ENCODE measurements at places on chromosomes 6 and 20.
A peak's percentile ranks its signal among the peaks of the same experiment; 100 is the strongest.

GRCh38 chr6:110490110-110490509, 13.7 kb upstream of the SLC22A16 start:
- no peak for DNase-seq

DNA sequence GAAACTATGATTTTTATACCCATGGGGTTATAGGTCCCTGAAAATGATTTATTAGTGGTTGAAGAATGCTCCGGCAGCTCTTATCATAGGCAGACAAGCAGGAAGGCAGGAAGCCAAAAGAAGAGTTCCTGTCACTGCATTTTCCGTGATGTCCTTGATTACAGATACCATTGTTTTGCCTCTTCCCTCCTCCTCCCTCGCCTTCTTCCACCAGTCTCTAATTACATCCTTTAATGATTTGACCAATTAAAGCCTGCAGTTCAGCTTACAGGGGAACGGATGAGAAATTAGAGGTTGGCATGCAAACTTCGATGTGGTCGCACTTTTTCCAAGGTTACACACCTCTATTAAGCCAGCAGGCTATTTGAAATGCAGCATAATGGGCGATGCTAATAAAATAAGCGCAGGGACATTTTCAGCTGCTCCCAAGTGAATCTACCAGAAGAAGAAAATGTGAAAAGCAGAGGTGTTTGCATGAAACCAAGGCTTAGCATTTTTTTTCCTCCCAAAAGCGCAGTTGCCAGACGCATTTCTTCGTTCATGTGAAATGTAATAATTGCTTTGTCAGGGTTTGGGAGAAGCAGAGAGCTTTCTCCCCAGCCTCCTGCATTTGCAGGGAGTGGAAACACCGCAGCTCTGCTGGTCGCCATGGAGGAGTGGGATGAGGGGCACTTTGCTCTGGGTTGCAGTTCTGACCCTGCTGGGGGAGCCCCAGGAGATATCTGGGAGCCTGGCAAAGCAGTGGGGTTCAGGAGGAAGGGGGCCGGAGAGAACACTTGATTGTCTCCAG, 6.0 kb downstream of the NOX3 start:
- DNase-seq, result no peak

DNA sequence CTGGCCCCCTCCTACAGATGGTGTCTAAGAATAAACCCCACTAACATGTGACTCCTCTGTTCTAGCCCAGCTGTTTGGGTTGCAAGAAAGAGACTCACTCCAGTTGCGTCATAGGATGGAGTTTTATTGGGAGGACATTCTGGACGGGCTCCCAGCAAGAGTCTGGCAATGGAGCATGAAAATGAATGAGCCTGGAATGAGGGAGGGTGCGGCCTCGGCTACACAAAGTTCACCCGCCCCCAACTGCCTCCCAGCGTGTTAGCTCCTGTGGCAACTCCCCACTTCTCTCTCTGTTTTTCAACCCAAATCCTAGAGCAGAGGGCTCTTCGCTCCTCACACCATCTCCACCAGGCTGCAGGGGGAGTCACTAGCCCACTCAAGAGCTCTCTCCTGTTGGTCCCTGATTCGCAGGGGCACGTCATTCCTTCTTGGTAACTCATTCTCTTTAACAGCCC, 5.1 kb upstream of the ADAM33 start:
- DNase-seq, result peak; percentile 79

DNA sequence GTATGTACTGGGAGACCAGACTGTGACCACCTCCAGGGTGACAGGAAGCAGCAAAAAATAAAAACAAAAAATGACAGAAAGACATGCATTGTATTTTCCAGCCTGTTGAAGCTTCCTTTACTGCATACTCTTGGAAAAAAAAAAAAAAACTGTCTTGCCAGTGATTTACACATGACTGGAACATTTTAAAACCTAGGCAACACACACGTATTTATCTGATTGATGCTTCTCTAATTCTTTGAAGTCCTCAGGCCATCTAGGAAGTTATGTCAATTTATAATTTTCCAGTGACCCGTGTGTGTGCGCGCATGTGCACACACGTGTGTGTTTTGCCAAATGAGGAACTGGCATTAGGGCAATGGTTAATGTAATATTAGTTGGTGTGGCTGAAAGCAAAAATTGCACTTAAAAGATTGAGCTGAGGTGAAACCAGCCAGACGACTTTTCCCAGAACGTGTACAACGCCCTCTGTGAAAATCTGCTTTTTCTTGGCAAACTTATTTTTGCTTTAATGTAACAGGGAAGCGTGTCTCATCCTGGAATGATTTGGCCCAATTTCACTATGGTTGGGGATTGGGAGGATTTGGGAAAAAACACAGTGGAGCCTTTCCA, 315.2 kb downstream of the TFAP2A start:
- DNase-seq, result peak; percentile 7

- DNase-seq, result no peak
Measured at GRCh38 chr6:148235446-148235845, 107.2 kb upstream of the SASH1 start.

DNA sequence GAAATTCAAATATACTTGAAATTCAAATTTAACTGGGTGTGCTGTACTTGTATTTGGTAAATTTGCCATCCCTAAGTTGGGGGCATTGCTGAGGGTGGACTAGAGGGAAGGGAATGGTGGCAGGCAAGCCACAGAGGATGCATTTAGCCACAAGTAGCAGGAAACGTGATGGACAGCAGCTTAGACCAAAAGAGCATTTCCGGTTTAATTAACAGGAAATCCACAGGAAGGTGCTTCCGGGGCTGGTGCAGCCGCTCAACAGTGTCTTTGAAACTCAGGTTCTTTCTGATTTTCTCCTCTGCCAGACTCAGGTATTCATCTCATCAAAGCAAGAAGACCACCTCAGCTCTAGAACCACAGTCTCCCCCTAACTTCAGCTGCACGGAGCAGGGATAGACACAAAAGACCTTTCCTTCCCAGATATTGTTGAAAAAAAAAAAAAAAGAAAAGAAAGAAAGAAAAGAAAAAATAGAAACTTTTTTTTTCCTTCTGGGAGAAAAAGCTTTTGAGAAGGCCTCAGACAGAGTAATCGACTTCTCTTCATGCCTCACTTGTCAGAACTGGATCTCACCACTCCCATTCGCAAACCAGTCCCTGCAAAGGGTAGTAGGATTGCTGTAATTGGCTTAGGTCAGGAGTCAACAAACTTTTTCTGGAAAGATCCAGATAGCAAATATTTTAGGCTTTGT, 8.0 kb upstream of the BCAS1 start:
- no peak for DNase-seq

- DNase-seq, result peak; percentile 62
Measured at GRCh38 chr20:49186535-49187329, 1.4 kb downstream of the STAU1 start.

- DNase-seq, result no peak
Measured at GRCh38 chr6:70168681-70169377, 134.1 kb downstream of the COL9A1 start.

- peak; percentile 71 for DNase-seq
Measured at GRCh38 chr6:33384581-33385020, 7.0 kb upstream of the KIFC1 start.

GRCh38 chr6:132695773-132696172, 18.1 kb downstream of the VNN1 start:
- DNase-seq, result no peak

DNA sequence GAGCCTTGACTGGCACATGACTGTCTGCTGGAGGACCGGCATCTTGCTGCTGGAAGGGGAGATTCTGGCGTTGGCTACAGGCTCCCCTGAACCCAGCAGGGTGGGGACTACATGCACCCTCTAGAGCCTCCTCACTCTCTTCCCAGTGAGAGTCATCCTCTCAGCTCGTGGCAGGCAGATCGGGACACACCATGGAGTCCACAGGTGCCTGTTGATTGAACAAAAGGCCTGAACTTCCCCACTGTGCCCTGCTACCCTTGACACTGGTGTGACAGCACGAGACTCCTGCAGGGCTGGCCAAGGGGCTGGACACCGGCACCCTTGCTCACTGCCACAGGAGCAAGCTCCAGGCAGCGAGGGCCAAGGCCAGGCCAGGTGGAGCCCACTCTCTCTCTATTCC, 8.2 kb downstream of the FRMD1 start:
- no peak for DNase-seq

DNA sequence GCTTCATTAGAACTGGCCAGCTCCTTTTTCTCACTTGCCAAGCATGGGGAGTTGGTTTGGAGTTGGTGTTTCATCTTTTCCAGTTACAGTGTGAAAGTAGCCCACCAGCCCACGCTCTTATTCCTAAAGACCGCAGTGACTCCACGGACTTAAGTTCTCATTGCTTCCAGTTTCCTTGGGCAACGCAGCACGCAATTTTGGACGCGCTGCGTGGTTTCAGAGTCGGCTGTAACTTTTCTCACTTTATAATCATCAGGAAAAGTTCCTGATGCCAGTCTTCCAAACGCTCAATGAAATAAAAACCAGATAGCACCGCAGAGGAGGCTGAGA, 381 bp upstream of the PEX7 start:
- DNase-seq, result no peak

GRCh38 chr6:132354517-132355167, 46.6 kb downstream of the MOXD1 start:
- DNase-seq, result peak; percentile 22

DNA sequence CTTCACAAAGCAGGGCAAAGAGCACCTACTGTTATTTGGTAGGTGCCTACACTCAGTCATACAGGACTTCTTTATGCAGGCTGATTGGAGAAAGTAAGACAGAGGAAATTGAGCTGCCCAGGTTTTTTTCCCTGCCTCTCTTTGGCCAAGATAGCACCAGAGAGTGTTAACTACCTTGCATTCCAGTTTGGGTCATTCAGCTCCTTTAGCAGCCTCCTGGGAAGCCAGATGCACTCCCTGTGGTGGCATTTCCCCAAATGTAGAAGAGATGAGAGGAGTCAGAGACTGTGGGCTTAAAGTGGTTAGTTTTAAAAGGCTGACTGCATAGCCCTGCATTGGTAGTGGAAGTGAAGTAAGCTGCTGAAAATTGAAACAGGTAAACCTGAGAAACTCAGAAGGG, 358.4 kb downstream of the BCKDHB start:
- no peak for DNase-seq

GRCh38 chr6:156925026-156925425, 147.8 kb downstream of the ARID1B start:
- DNase-seq, result no peak

DNA sequence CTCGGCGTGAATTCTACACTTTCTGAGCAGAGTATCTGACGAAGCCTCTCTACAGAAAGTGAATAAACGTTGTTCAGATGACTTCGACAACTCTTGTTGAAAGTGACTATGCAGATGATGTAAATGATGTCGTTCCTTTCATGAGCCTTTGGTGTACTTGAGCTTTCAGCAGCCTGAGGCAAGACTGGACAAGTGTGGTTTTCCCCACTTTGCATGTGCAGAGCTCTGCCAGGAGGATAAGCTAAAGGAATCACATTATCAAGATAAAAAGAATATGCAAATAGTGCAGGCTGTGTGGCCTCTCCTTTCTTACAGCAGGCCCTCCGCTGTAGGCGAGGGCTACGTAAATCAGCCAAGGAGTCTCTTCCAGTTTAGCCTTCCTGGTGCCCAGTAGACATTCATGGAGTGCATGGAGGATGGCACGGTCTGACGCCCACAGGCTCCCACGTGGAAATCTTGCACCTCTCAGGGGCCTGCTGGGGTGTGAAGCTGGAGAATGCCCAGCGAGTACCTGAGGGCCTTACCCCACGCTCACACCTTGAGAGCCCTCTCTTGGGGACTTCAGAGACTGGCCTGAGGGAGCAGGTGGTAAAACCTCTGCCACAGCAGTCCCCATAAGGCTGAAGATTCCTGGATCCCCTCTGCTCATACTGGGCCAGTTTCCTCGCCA, 54.9 kb downstream of the RPP40 start:
- no peak for DNase-seq

- no peak for DNase-seq
Measured at GRCh38 chr6:6612308-6612707, 23.8 kb downstream of the LY86 start.

DNA sequence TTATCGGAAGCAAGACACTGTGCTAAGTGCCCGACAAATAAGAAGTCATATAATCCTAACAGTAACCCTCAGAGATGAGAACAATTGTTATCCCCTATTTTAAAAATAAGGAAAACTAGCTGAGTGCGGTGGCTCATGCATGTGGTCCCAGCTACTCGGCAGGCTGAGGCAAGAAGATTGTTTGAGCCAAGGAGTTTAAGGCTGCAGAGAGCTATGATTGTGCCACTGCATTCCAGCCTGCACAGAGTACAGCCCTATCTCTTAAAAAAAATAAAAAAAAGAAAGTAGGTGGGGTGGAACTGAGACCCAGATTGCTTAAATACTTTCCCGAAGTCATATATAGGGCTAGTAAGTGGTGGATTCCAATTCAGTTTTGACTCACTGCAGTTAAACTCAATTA, 84.7 kb downstream of the UST start:
- DNase-seq, result no peak

GRCh38 chr6:37840940-37841300, 21.4 kb downstream of the ZFAND3 start:
- no peak for DNase-seq

- DNase-seq, result no peak
Measured at GRCh38 chr6:90416322-90416721, 119.7 kb upstream of the BACH2 start.

DNA sequence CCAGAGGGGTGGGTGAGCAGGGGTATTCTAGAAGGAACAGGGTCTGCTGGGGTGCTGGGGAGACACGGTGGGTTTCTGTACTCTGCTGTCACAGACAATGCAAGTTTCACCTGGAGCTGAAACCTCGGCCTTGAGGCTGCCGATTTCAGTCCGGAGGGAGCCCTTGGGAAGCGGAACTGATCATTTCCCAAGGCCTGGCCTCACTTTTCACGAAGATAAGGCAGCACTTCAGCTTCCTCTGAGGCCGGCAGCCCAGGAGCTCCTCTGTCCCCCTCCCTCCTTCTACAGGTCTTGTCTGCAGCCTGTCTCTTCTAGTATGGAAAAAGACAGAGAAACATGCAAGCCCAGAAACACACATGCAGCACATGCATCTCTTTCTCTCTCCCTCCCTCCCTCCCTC, 242.1 kb downstream of the CDC5L start:
- no peak for DNase-seq

DNA sequence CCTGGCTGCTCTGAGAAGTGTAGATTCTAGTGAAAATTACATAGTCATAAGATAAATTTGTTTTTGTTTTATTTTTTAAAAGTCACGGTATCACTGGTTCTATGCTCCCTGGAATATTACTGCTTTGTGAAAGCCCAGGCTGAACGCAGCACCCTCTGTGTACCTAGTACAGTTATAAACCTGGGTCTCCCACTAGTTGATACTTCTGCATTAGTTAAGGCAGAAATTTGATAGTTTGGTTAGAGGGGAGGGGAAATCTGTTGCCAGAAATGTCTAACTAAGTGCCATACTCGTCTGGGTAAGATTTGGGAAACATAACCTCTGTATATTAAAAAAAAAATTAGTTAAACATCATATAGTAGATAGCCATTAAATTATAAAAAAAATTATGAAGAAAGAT, 110.6 kb upstream of the TRAF3IP2 start:
- DNase-seq, result no peak

GRCh38 chr6:129691709-129692108, 18.3 kb downstream of the ARHGAP18 start:
- no peak for DNase-seq

- DNase-seq, result no peak
Measured at GRCh38 chr6:123901436-123901835, 97.8 kb downstream of the NKAIN2 start.
